Activated CD4-positive, alpha-beta T cell treated with anti-CD3 and anti-CD28 coated beads, Interleukin-2, amount 50 U/mL, for 48 hours (primary cell): ENCODE measurements at places on chromosomes 13 and 19.

- no peak for DNase-seq
Measured at GRCh38 chr19:42658076-42658475, 63.4 kb upstream of the CEACAM8 start.

DNA sequence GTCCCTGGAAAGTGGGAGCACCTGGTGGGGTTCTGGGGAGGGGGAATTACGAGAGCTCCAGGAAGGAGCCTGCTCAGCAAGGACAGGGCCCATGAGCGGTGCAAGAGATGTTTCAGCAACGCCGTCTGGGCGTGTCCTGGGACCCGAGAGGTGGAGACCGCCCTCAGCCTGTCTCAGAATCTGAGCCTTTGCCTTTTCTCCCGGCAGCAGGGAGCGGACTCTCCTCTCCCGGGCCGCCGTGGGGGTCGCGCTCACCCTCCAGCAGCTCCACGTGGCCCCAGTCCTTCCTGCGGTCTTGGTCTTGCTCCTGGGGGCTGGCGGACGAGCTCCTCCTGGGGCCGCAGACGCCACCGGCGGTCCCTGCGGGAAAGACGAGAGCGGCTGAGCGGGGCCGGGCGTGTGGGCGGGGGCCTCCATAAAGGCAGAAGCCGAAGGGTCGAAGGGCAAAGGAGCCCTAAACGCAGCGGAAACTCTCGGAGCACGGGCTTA, 714 bp downstream of the POLRMT start:
- DNase-seq, result peak; percentile 71

GRCh38 chr13:110005563-110005962, 219.2 kb upstream of the IRS2 start:
- no peak for DNase-seq

GRCh38 chr13:42367831-42368230, 95.9 kb downstream of the AKAP11 start:
- no peak for DNase-seq

DNA sequence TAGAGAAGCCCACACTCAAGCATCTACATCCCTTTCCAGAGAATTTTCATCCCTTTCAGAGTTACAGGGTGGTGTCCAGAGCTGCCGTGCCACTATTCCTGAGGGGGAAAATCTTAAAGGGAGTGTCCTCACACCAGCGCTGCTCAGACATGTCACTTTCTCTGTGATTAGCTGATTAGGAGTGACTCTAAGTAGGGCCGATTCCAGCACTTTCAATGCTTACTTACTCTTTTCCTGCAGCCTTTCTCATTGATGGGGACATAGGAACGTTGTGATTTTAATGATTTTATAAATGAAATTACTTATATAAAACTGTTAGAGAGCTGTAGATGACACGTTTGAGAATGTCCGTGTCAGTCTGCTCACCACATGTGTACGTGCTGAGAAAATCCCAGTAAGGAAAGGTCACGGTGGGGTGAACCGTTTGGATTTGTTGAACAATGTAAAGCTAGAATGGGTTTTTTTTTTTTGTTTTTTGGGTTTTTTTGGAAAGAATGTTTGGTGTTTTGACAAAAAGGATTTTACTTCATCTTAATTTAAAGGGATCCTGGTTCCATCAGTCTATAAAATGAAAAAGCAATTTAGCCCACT, 56.6 kb upstream of the SPATA13 start:
- DNase-seq, result no peak

DNA sequence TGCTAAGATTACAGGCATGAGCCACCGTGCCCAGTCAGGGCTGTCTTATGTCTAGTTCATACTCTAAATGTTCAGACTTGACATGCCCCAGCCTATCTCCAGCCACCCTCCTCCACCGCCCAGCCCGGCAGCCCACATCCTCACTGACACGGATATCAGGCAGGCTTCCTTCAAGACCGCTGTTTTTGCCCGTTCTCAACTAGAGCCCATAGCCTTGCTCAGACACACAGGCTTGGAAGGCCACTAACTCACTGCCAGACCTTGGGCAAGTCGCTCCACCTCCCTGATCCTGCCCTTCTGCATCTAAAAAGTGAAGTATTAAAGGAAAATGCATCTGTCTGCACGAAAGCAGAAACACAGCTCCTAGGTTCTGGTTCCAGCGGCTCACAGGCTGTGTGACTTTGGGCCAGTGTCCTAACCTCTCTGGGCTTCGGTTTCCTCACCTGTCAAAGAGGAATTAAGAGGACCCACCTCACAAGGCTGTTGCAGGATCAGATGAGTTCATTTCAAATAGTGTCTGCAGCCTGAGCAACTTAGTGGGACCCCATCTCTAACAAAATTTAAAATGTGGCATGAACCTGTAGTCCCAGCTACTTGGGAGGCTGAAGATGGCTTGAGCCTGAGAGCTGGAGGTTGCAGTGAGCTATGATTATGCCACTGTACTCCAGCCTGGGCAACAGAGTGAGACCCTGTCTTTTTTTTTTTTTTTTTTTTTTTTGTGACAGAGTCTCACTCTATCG, 14.5 kb upstream of the CERS4 start:
- DNase-seq, result peak; percentile 39

DNA sequence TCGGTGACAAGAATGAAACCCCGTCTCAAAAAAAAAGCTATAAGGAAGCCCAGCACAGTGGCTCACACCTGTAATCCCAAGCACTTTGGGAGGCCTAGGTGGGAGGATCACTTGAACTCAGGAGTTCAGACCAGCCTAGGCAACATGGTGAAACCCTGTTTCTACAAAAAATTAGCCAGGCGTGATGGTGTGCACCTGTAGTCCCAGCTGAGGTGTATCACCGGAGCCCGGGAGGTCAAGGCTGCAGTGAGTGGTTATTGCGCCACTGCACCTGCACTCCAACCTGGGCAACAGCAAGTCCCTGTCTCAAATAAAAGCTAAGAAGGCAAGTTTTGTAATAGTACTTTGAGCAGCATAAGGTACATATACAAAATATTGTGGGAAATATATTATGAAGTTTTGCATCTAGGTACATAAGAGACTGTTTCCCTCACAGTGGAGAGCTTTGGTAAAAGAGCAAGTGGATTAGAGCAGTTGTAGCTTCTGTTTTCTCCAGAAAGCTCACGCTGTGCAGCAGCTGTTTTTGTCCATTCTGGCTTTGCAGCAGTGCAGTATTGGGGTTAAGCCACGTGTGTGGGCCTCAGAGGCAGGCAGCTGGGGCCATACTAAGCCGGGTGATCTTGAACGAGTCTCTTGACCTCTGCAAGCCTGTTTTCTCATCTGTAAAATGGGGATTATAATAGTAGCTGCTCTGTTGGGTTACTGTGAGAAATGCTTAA, 35.4 kb downstream of the ARHGAP35 start:
- DNase-seq, result no peak

- DNase-seq, result peak; percentile 60
Measured at GRCh38 chr19:39448271-39448670, 2.9 kb downstream of the SUPT5H start.

- DNase-seq, result no peak
Measured at GRCh38 chr13:79044415-79044814, 361.6 kb downstream of the RBM26 start.

- no peak for DNase-seq
Measured at GRCh38 chr19:49667473-49667872, 1.7 kb downstream of the BCL2L12 start.

GRCh38 chr13:50617134-50617721, 226.3 kb downstream of the DLEU7 start:
- DNase-seq, result no peak

DNA sequence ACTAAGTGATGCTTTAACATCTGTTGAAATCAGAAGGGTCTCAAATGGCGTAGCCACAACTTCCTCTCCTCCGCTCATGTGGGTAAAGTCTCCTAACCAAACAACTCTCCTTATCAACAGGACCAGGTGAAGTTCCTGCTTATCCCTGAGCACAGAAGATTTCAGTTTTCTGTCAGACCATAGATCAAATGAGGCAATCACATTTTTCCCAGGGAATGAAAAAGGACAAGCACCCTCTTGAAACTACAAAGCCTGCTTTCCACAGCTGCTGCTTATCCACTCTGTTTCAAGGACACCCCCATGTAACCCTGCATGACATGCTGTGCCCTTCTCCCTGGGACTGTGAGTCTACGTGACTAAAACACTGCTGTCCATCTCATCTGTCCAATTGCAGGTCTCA, 788.3 kb upstream of the SLITRK5 start:
- no peak for DNase-seq

DNA sequence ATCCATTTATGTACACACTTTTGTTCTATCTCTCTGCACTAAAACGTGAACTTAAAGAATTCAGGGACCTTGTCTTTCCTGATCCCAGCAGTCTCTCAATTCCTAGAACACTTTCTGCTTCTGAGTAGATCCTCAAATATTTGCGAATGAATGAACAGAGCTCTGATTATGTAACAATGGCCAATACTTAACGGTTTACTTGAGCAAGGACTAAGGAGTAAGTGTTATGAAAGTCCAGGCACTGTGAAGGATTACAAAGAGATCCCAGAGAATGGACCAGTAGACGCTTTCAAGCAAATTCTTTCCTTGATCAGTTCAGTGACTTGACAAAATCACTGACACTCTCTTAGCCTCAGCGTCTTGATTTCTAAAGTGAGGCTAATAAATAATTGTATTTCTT, 514.5 kb upstream of the KLHL1 start:
- DNase-seq, result no peak

DNA sequence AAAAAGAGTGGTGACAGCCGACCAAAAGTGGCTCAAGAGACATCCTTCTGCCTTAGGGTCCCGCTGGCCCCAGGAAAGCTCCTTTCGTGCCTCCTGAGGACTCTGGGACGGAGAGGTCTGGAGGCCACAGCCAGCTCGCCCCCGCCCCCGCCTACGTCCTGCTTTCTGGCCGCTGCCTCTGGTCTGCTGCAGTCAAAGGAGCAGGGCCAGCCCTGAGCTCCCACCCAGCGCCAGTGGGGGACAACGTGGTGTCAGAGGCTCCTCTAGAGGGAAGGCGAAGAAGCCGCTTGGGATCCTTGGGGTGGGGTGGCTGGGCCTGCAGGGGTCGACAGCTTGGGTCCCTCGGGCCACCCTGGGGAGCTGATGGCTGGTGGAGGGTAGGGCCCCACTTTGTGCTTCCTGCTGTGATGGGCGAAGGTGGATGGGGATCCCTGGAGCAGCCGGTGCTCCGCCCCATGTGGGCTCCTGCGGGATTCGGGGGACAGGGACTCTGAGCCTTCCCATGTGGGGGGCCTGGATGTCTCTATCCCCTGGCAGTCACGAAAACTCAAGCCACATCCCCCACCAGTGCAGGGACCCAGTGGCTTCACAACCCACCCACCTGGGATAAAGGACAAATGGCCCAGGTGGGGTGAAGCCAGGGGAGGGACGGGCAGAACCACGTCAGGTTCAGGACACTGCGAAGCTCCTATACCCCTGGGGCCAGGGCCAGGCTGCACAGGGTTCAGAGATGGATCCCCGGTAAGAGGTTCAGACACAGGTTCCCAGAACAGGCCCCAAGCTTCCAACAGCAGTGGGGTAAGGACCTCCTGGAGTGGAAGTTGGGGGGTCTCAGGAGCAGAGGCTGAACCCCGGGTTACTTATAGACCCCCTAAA, 9.0 kb upstream of the DIRAS1 start:
- no peak for DNase-seq

- DNase-seq, result no peak
Measured at GRCh38 chr13:113802761-113803160, 43.7 kb downstream of the TMEM255B start.

DNA sequence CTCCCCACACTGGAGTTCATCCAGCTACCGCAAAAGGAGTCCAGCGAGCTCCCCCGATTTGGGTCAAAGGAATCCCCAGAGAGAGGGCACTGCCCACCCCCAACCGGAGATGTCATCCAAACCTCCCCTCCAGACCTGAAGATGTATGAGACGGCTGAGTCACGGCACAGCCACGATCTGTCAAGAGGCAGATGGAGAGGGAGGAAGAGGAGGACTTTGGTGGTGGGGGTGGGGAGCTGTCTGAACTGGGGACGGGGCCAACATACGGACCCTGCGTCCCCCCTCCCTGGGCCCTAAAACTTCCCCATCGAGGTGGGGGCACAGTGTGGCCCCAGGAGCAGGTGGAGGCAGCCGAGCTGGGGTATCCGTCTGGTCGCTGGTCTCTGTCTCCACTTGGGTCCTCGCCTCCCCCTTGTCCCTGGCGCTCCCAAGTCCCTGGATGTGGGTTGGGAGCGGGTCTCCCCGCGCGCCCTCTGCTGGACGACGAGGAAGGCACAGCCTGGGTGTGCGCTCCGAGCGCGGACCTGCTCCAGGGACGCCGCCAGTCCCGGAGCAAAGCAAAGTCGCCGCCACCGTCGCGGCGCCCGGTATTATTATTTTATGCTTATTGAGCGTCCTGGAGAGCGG, 3.8 kb downstream of the PDE4A start:
- DNase-seq, result peak; percentile 82

DNA sequence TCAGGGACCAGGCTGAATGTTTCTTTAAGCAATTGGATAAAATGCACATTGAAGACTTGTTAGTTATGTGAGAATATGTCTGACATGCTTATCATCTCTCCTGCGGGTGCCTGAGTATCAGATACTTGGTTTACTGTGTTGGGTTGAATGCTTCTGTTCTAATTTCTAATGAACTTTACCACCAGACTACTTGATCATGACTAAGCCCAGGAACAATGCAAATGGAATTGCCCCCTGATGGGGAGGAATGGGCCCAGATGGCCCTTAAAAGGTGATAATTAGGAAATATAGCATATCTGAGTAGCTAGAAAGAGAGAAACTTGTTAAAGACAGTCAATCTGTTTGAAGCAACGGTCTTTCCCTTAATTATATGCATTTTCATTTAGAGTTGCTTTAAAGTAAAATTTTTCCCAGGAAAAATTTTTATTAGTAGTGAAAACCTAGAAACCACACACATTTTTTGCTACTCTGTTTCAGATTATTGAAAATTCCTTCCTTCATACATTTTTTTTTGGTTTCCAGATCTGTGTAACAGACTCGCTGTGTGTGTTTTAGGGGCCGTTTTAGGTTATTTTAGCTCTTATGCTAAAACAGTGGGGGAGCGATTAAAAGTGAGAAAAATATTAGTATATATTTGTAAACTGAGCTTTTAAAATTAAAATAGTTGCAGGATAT, 186.6 kb downstream of the TM9SF2 start:
- DNase-seq, result no peak

DNA sequence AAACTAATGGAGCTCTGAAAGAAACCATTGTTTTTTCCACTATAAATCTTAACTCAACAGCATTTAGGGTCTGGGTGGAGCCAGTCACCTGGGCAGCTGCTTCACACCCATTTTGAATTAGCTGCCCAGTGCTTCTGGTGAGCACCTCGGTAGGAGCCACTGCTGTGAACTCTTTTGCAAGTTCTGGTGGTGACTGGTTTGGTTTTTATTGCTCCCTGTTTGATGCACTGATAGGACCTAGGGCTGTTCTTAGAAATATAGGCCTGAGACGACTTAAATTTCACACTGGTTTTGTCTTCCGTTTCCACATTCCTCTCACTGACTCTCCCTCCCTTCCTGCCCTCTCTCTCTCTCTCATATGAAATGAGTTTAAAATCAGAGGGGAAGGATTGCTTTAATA, 103.9 kb downstream of the GGACT start:
- no peak for DNase-seq

- DNase-seq, result no peak
Measured at GRCh38 chr13:107066355-107066754, 498.4 kb upstream of the ARGLU1 start.

DNA sequence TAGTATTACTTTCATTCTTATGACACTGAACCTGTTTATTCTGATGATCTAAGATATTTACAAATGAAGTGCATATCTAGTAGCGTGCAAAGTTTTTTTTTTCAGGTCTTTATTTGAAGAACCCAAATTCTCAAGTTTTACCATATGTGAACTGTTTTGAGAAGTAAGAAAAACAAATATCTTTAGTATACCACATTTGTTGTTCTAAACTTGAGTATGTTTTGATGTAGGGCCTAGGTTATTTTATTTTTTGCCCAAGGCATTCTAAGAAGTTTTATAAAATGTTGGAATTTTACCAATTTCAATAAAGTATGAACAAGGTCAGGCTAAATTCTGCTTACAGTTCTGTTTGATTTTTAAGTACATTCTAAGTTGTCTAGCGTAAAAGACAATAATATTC, 213.5 kb downstream of the PCCA start:
- no peak for DNase-seq
